ENCODE measurements at places on chromosomes 7 and 10.

- no peak for DNase-seq
Observed at GRCh38 chr7:38105874-38106483, 72.1 kb upstream of the STARD3NL start.

- DNase-seq: no peak
Observed at GRCh38 chr10:124721330-124722045, 22.7 kb downstream of the FAM53B start.

DNA sequence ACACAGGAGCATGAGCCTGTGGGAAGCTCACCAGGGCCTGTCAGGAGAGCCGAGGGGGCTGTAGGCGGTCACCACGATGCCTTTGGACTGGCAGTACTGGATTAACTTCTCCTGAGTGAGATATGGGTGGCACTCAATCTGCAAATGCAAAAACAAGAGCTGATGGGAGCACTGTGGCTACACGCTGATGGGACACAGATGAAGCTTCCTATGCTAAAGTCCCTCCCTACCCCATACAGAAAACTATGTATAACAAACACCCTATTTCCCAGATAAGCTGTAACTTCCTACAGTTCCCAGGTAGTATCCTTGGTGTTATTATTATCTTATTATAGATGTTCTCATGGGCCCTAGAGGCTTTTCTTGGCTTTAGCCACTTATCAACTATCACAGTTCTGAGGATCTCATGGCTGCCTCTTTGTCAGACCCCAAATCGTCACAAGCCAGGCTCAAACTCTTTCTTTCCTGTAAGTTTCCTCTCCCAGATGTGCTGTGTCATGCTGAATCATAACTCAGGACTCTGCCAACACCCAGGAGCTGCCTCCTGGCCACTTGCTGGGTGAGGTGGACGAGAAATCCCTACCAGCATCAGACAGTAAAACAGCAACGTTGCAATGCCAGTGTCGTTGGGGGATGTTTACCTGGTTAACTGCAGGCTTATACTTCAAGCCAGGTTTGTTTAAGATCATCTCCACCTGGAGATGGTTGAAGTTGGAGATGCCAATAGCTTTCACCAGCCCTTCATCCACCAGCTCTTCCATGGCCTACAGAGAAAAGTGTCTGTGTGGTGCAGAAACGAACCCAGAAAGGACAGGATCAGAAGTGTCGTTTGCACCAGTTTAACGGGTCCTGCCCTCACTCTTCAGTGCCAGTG is 10.3 kb downstream of the AKR1B1 start:
- no peak for DNase-seq

DNA sequence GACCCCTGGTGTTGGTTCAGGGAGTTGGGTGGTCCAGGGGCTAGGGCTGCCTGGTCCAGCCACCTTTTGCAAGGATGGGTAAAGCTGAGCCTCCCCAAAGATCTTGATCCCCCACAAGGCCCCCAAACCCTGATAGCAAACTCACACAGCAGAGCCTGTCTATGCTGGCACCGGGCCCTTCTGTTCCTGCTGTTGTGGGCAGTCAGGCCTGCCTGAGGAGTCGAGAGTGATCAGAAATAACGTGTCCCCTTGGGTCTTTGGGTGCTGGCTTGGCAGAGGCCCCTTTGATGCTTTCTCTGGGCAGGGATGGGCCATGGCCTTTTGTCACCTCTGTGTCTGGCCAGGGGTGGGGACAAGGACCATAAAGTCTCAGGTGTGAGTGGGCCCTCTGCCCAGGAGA is 715 bp upstream of the MUC12 start:
- no peak for DNase-seq

- DNase-seq: no peak
Observed at GRCh38 chr10:105611244-105611798, 970.2 kb downstream of the SORCS3 start.
